Naive thymus-derived CD8-positive, alpha-beta T cell (primary cell): ENCODE measurements at places on chromosomes 1 and 21.
A peak's percentile ranks its signal among the peaks of the same experiment; 100 is the strongest.

- H3K4me3 ChIP-seq = no peak overlapping the region
- H3K4me1 ChIP-seq = no peaks in the 10 kb centered on the region
- DNase-seq = peak; percentile 60
- H3K36me3 ChIP-seq = no peaks in the 10 kb centered on the region
- peaks cover 38% of the 10 kb centered on the region for H3K27me3 ChIP-seq
These were observed 14.0 kb upstream of the CDA start for GRCh38 chr1:20574686-20575540.

DNA sequence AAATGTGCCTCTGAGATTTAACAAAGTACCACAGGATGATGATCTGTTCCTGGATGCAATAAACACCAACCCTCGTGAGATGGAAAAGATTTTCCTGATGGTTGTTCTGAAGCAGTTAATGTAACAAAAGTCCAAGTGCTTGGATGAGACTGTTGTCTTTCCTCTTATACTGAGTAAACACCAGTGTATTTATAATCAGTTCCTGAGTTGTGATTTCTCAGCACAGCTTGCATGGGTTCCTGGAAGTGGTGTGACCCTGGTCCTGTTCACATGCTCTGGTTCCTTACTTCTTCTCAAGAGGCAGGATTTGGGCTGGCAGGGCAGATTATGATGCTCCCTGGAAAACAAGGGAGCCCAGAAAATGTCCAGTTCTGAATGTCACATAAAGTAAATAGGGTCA, 208.2 kb upstream of the USP24 start:
- no peak for DNase-seq
- H3K4me3 ChIP-seq = no peak overlapping the region
- peaks cover 15% of the 10 kb centered on the region for H3K27me3 ChIP-seq
- H3K4me1 ChIP-seq = no peaks in the 10 kb centered on the region

DNA sequence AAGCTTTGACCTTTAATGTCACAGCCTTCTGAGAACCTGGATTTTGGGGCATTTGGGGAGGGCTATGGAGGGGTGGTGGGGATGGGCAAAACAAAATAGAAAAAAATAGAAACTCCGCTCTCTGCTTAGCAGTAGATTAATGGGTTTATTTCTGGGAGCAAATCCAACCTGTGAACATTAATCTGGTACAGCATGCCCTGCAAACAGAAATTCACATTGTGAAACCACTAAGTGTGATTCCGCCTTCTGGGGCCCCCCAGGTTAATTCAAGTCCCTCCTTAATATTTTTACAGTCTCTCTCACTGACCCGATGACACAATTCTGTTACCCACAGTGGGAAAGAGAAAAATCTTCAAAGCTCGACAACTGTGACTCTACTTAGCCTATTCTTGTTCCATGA, 76.4 kb downstream of the TIAM1 start:
- peaks cover 7% of the 10 kb centered on the region for H3K36me3 ChIP-seq
- H3K4me1 ChIP-seq = peaks cover 33% of the 10 kb centered on the region
- H3K27ac ChIP-seq = no peak overlapping the region
- DNase-seq = no peak
- H3K27me3 ChIP-seq = no peaks in the 10 kb centered on the region
- peak overlapping the region; percentile 56 for H3K4me3 ChIP-seq

DNA sequence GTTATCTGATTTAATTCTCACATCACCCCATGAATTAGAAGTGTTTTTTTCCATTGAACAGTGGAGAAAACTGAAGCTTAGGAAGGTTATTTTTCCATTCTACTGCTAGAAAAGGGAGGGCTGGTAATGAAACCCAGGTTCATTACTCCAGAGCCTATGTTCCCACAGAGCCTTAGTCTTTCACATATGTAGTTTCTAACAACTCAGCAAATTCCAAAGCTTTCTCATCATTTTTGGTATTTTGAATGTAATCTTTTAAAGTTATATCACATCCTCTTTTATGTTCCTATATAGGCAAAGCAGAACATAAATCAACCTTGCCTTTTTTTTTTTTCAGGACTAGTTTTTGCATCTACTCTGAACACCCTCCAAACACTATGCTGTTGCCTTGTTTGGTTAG, 131.9 kb upstream of the BEND5 start:
- peaks cover 3% of the 10 kb centered on the region for H3K27me3 ChIP-seq
- no peak for DNase-seq
- H3K36me3 ChIP-seq = no peaks in the 10 kb centered on the region
- H3K4me3 ChIP-seq = no peak overlapping the region
- H3K27ac ChIP-seq = no peak overlapping the region

DNA sequence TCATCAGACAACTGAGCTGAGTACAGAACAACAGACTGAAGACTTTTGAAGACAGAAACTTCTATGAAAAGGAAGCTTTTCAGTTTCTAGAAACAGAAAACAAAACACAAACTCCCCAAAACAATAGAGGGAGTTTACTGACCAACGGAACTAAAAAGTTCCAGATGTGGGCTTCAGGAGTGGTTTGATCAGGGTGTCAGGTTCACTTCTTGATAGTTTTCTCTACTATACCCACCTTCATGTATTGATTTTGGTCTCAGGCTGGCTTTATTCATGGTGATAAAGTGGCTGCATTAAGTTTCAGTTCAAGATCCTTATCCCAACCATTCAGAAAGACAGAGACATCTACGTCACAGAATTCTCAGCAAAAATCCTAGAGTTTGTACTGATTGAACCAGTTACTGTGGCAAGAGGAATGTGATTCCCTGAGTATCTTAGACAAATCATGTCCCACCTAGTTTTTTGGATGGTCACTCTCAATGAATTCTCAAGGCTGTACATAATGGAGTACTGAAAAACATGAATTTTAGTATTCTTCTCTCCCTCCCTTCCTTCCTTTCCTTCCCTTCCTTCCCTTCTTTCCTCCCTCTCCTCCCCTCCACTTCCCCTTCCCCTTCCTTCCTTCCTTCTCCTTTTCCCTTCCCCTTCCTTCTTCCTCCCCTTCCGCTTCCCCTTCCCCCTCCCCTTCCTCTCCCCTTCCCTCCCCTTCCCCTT, 680.5 kb downstream of the PTPRU start:
- no peak overlapping the region for H3K4me3 ChIP-seq
- no peak overlapping the region for H3K27ac ChIP-seq
- H3K36me3 ChIP-seq = no peaks in the 10 kb centered on the region
- H3K27me3 ChIP-seq = peaks cover 20% of the 10 kb centered on the region
- no peak for DNase-seq

GRCh38 chr1:45205910-45206721, at the start of gene ZSWIM5:
Gene ZSWIM5 (minus strand): TSS chr1:45206605. CDS start chr1:45206350, 255 bp downstream.
- DNase-seq = peak; percentile 62
- no peaks in the 10 kb centered on the region for H3K36me3 ChIP-seq
- H3K27me3 ChIP-seq = peaks cover 25% of the 10 kb centered on the region
- peaks cover 7% of the 10 kb centered on the region for H3K4me1 ChIP-seq

DNA sequence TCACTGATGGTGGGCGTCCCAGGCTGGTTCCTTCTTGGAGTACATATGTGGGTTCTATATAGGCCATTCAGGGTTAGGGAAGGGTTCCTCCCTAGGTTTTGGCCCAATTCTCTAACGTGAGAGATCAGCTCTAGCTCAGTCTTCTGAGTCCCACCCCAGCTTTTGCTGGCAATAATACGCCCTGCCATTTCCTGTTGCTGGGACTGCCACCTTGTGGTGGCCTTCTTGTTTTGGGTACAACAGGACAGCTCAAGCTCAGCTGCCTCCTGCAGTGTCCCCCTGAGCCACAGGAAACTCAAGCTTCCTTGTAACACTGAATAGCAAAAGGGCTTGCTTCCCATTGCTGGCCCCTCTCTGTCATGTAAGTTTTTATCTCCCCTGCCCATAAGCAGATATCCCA, 77.8 kb downstream of the BACH1 start:
- no peak overlapping the region for H3K4me3 ChIP-seq
- peak; percentile 81 for DNase-seq
- peaks cover 10% of the 10 kb centered on the region for H3K4me1 ChIP-seq
